ENCODE measurements at places on chromosomes 11 and 22.

GRCh38 chr11:94550513-94550912, 6.8 kb downstream of the FUT4 start:
- DNase-seq = no peak

- no peak for DNase-seq
Observed at GRCh38 chr11:6225896-6226295, 8.5 kb downstream of the FHIP1B start.

DNA sequence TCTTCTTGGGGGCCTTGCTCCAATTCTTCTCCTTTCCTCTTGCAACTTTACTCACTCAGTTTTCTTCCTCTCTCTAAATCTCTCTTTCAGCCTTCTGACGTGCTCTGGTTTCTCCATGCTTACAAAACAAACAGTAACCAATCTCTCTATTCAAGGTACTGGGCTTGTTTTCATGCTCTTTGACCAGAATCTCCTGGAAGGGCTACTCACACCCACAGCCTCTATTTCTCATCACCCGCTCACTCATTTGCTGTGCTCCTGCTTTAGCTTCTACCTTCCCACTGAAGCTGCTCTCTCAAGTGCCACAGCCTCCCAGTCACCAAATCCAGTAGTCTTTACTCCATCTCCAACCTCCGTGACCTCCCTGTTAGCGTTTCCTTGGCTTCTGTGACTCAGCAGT, 60.4 kb downstream of the SERGEF start:
- no peak for DNase-seq

- DNase-seq = no peak
Observed at GRCh38 chr11:43694477-43694876, 13.9 kb downstream of the HSD17B12 start.

DNA sequence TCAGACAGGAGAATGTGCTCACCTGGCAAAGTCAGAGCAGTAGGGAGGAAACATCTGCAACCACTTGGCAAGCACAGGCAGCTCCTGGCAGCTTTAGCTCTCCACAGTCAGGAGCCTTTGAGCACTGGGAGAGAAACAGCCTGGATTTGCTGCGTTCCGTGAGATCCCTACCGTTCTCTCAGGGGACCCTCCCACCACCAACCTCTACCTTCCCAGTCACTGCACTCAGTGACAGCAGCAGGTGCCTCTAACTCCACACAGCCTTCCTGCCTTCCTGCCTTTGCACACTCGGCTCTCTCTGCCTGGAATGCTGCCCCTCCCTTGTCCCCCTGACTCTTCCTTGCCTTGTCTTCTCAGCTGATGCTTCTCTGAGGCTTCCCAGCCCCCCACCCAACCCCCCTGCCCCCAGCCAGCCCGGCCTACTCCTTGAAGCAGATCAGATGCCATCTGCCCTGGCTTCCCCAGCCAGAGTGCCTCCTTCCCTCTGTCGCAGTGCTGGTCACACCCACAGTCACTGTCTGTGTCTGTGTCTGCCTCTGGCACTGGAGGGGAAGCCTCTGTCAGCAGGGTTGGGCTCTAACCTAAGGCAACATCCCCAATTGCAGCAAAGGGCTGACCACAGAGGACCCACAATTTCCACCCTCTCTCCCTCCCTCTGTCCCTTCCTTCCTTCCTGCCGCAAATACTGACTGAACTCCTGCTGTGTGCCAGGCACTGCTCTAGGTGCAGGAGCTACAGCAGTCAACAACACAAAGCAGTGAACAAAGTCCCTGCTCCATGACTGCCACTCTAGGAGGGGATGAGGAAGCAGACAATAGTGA, 14.9 kb upstream of the TSKU start:
- DNase-seq = peak; percentile 60

DNA sequence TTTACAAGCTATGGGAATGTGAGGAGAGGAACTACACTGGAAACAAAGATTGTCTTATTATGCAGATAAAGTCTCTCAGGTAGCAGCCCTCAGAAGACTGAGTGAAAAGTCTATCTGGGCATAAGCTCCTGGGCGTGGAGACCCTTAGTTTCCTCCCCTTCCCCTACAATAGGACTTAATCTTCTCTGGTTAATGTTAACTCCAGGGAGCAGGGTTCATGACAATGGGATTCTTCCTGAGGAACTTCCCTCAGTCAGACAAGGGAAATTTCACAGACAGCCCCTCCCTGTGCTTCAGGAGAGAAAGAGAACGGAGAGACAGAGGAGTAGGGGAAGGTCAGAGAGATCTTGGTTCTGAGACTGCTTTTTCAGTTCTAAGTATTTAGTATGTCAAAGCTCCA, 1428.6 kb downstream of the LRRC4C start:
- no peak for DNase-seq

- DNase-seq = no peak
Observed at GRCh38 chr11:18036456-18036855, 9.6 kb downstream of the TPH1 start.

DNA sequence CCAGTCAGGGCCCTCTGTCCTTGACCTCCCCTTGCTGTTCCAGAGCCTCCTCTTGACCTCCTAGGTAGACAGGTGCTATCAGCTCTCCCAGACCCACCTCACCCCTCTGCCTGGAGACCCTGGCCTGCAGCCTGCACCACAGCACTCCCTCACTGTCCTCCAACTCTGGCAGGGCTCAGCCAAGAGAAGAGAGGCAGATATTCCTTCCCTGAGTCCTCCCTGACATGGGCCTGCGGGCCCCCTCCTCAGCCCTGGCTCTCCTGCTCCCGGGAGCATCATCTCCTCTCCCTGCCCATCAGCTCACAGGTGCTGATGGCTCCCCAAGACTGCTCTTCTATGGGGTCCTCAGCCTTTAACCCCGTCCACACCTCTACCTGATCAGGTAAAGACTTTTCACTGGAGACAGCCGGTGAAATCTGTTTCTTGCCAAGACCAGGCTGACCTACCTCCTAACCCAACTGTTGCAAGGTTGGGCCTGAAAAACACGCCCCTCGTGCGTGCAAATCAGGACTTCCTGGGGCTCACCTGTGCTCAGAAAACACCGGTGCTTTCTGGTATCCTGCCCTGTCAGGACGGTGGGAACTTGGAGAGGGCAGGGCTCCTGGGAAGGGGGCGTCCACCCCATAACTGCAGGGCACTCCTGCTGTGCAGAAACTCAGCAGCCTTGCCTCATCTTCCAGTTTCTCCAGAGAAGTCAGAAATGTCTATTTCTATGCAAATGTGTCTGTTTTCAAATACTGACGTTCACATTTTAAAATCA, 160.7 kb downstream of the SHANK2 start:
- no peak for DNase-seq

- DNase-seq = no peak
Observed at GRCh38 chr11:128670631-128671030, 23.2 kb upstream of the FLI1 start.

GRCh38 chr11:85495918-85496317, 131.2 kb downstream of the DLG2 start:
- DNase-seq = no peak

DNA sequence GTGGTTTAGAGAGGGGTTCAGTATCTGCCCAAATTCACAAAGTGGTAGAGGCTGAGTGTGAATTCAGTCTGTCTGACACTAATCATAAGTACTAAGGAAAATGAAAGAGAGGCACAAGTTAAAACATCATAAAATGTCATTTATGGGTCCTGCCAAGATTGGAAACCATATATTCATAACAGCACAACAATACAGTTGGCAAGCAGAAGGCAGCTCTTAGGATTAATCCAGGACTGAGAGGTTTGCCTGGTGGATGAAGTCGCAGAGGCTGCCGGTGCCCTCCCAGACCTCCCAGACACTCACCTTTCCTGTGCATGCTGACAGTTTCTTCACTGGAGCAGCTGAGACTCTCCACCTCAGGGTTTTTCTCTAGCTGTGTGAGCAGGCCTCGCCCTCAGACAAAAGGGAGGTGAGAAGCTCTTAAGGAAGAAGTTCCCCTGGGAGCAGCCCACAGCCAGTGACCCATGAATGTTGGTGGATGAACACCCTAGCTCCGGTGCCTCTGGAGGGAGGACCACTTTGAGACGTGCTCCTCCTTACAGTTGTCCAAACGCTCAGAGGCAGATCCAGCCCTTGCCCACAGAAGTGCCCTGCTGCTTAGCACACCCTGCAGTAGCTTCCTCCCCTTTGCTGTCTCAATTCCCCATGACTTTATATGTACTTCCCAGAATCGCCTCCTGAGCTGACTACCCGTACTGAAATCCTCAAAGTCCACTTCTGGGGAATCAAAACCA, 43.7 kb downstream of the MAML2 start:
- no peak for DNase-seq

GRCh38 chr22:17217179-17217578, 2.1 kb downstream of the ADA2 start:
- DNase-seq = no peak

DNA sequence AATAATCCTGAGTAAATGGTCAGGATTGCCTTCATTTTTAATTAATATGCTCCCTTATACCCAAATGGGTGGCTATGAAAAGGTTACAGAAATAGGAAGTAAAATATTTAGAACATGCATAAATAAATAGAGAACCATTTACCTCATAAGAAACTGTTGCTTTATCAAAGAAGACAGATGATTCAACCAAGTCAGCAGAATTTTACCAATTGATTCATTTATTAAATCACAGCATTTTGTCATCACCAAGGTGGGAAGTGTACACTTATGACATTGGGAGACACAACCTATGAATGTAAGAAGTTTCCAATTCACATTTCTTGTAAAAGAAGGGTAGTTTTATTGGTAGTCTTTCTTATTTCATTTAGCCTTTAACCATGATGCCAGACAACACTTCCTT, 870.3 kb upstream of the CHORDC1 start:
- no peak for DNase-seq

- no peak for DNase-seq
Observed at GRCh38 chr11:87603887-87604286, 566.2 kb downstream of the TMEM135 start.

GRCh38 chr11:125382314-125382791, 113.7 kb downstream of the FEZ1 start:
- DNase-seq = peak; percentile 79

DNA sequence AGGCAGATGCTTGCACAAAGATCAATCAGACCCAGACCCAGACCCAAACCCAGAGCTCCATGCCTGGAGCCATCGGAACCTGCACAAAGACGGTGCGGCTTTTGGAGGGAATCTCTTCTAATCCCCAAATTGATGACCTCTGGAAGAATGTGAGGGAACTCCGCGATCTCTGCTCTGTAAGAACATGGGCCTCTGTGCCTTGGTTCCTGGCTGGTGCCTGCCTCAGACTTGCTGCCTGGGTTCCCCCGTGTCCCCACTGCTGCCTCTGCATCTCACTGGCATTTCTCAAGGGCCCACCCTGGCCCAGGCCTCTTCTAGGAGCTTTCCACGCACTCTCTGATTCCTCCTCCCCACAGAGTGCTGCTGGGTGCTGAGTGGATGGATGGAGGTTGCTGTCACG, 1044.4 kb downstream of the TBC1D22A start:
- no peak for DNase-seq

DNA sequence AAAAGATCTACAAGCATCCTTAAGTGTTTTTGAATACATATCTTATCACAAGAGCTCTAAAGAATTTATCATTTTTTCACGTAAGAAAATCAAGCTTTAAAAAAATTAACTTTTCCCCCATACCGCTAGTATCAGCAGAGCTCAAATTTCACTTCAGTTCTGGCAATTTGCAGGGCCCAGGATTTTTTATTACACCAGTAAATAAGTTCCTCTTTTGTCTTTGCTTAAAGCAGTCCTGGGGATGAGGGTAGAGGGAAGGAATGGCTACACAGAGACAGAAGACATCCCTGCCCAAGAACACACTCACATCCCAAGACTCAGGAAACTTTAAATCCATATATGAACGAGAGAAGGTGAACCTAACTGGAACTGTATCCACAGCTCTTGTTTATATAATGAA, 22.6 kb upstream of the SORL1 start:
- no peak for DNase-seq

DNA sequence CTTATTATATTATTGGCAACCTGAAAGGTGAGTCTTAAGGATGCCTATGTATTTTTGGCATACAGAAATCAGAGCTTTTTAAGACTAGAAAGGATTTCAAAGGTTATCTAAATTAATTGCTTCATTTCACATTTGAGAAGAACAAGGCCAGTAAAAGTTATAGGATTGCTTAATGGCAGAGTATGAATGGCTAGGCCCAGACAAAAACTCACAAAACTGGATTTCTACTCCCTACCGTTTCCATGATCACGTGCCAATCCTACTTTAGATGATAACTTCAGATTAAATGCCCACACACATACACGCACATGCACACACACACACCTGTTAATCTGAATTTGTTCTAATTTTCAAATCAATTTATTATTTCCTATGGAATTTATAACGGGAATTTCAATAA, 1.8 kb upstream of the PDE3B start:
- no peak for DNase-seq

GRCh38 chr22:32612834-32613233, 138.2 kb downstream of the FBXO7 start:
- no peak for DNase-seq

DNA sequence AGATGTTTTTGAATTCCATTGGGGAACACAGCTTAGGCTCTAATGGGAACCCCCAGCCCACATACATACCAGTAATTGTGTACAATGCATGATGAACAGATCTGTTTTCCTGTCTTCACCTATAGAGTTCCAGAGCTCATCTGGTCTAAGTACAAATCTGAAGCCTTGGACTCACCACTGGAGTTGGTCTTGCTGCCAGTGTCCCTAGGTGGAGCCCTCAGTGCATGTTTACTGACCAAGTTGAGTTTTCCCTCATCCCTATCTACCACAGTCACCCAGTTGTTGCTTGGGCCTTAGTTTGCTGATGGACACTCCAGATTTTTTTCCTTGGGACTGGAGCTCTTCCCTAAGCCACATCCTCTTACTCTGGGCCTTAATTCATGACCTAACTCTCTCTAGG, 159.2 kb upstream of the DDI1 start:
- DNase-seq = no peak

DNA sequence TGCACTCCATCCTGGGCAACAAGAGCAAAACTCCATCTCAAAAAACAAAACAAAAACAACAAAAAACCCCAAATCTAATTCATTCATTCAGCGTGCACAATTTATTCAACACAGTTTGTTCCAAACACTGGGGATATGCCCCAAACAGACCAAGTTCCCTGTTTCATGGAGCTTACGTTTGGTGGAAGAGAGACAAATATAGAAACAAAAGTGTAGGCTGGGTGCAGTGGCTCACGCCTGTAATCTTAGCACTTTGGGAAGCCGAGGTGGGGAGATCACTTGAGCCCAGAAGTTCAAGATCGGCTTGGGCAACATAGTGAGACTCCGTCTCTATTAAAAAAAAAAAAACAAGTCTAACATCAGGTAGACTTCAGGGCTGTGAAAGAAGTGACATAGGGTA, 52.4 kb downstream of the PTPRJ start:
- DNase-seq = no peak

DNA sequence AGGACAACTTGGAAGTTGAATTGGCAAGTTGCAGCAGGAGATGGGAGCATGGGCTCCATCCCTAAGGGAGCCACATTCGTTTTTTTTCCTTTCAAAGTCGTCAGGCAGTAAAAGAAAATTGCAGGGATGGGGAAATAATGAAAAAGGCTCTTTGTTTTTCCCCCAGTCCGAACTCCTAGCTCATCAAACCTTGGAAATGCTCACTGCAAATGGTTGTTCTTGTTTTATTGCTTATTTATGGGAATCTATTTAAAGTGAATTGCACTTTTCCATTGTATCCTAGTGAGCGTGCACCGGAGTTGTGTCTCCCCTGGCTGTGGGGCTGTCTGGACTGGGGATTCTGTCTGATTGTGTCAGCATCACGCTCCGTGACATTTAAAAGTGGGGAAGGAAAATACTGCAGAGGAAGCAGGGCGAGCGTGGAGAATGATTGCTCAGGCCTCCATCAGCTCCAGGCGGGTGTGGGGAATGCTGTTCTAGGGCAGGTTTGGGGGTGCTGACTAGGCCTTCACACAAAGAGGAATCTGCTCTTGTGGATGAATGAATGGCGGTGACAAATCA, 306.4 kb downstream of the KIRREL3 start:
- no peak for DNase-seq

- peak; percentile 56 for DNase-seq
Observed at GRCh38 chr11:68684385-68685356, at the start of gene GAL. TSS of gene GAL (plus strand) at chr11:68684544. CDS start at chr11:68684924, 380 bp downstream.
